ENCODE measurements at places on chromosomes 5 and 9.
A peak's percentile ranks its signal among the peaks of the same experiment; 100 is the strongest.

GRCh38 chr9:69012696-69013381 is 1.1 kb downstream of the PRKACG start:
- no peak for DNase-seq

GRCh38 chr5:22693121-22693520 is 160.0 kb downstream of the CDH12 start:
- no peak for DNase-seq

DNA sequence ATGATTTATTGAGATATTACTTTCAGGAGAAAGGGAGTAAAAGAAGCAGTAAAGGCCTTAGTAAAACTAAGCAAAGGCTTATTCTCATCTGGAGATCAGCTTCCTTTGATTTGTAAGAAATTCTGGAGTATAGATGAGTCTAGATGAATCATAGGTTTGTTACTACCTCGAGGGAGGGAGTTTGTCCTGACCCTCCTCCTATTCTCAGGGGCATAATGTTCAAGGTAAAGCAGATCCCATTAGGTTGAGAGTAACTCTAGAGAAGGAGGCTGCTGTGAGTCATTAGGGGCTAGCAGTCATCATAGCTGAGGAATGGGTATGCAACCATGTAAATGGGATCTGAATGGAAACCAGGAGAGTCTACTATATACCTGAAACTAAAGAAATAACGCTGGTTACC is 155.5 kb upstream of the MOCS2 start:
- DNase-seq, result no peak

- no peak for DNase-seq
These were observed 803.8 kb upstream of the ZNF608 start for GRCh38 chr5:125550274-125550673.

DNA sequence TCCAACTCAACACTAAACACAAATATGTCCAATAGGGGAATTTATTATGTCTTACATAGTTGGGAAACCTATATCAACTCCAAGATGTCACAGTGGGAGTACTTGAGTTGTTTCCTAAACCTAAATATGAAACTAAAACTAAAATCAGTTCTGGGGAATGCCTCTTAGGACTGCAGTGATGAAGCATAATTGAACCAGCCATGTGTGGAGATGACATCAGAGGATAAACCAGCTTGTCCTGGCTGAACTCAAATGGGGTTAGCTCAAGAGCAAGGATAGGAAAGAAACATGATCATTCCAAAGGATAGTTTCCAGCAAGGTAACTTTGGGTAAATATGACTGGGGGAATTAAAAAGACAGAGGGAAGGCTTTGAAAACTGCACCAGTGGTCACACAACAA is 88.9 kb upstream of the PLPPR1 start:
- DNase-seq, result no peak

DNA sequence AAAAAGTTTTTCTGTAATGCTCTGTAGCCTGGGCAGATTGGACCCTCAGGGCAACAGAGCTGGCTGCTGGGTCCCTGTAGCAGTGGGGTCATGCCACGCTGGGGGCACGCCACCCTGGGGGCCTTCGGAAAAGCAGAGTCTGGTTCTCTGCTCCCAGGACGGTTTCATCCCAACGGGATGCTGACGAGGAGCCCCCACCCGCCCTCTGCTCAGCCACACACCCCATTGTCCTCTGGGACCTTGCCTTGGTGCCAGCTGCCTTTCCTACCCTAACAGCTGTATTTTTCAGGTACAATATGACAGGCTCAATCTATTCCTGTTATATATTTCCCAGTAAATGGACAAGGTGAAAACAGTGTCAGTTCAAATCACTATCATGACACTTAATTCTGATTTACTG is 29.0 kb upstream of the MVB12B start:
- DNase-seq, result no peak

DNA sequence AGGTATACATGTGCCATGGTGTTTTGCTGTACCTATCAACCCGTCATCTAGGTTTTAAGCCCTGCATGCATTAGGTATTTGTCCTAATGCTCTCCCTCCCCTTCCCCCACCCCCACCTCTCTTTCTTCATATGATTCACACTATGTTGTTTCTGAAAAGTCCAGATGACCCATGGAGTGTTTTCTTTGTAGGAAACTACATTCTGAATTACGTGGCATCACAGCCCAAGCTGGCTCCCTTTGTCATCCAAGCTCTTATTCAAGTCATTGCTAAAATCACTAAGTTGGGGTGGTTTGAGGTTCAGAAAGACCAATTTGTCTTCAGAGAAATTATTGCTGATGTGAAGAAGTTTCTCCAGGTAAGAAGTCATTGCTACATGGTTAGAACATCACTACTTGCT is 30.4 kb downstream of the RANBP17 start:
- no peak for DNase-seq

DNA sequence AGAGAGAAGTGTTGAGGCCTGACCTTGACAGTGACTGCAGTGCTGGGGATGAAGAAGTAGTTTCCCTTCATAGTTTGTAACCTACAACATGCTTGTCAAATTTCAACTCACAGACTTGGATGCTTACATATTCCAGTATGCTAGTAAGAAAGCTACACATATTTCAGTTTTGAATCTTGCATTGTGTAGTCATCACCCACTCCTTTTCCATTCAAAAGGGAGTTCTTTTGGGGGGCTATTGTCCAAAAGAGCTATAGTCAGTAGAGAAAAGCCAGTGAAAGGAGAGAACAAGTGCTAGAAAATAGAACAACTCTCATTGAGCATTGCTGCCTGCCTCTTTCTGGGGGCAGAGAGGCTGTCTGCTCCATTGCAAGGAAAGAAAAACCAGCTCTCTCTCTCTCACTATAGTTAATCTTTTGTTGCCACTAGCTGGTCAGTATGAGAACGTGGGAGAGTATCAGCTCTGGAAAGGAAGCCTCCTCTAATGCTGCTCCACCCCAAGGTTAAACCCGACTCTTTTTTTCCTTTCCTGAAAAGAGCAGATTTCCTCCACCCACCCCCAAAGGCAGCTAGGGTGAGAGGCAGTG is 7.3 kb downstream of the ASTN2 start:
- no peak for DNase-seq

DNA sequence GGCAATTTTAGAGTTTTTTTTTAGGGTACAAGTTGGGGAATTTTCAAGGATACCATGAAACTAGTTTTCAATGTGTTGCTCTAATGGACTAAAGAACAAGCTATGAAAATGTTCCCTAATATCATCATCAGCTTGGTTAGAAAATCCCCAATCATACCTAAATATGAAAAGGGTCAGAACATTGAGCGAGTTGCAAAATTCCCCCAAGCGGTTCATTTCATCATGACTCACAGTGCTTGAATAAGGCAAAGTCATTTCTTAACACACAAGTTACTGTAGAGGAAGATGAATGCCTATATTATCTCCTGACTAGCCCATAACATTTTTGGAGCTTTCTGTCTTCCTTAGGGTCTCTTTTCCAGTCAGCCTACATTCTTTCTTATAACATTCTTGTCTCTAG is 62.7 kb downstream of the ST8SIA4 start:
- DNase-seq, result no peak

DNA sequence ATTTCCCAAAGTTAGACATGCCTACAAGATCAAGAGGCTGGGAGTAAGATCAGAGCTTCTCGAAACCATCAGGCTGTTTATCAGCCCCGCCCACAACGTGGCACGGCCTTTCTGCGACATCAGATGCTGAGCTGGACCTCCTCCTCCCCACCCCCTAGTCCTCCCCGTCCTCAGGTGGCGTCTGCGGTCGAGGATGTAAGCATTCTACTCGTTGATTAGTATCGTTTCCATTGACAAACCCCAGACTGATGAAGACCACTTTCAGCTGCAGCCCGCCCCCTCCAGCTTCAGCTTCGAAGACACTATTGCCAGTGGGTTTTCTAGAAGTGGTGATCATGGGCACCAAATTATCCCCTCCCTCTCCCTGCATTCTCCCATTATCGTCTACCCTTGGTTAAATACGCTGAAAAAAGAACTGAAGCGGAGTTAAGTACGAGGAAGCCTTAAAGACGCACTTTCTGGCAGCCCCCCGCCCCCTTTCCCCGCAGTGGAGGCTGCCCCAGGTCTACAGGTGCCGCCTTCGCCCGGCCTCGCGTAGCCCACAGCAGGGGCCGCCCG is 1.1 kb downstream of the PPIC start:
- DNase-seq, result no peak

DNA sequence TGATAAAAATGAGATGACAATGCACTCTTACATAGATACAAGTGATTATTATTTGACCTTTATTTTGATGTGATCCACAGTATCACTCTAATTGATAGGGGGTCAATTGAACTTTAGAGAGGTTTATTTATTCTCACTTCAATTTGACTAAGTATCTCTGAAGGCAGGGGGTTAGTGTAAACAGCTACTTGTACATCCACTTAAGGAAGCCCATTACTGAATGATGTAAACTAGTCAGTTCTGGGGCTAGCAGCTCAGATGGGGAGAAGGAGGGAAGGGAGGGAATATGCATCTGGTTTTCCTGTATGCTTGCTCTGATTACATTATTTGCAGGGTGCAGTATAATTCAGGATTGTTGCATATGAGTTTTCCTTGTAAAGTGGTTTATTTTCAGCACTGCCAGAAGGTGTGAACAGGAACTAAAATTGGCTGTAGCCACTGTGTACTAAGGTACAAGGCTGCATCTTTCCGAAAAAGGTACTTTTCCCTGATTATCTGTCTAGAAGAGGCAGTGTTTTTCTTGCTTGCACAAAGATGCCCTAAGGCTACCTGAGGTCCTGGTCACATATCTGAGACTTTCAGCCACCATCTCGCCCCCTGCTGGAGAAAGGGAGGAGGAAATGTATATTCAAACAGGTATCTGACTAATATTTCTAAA is 51.2 kb downstream of the MRPS27 start:
- DNase-seq, result peak; percentile 20

DNA sequence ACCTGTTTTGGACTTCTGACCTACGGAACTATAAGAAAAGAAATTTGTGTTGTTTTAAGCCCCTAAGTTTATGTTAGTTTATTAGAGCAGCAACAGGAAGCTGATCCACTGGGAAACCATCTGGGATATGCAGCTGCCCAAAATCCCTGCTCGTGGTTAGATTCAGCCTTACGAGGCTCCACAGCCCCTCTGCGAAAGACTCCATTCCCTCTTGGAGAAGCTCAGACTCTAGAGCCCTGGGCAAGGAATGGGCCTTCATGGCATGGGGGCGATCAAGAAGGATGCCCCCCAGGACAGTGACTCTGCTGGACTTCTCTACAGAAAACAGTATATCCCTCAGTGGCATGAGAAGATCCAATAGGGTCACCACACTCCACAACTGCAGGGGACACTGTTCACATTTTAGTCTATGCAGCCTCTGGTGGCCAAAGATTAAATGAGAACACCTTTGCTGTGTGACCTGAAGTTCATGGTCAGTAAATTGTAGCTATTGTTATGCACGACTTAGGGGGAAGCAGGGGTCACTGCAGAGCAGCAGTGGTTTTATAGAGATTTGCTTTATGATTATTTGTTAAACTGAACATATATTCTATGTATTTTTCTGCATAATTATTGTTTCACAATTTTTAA is 21.1 kb downstream of the IRF1 start:
- DNase-seq, result no peak

- no peak for DNase-seq
These were observed 1193.5 kb downstream of the DTWD2 start for GRCh38 chr5:117794847-117795246.

- no peak for DNase-seq
These were observed 481.6 kb downstream of the SPATA31A7 start for GRCh38 chr9:61671276-61671973.

GRCh38 chr9:7165331-7165975 is 407.7 kb downstream of the KDM4C start:
- no peak for DNase-seq

- no peak for DNase-seq
These were observed 157.9 kb downstream of the RMI1 start for GRCh38 chr9:84138541-84138940.

Data from stimulated activated CD4-positive, alpha-beta T cell treated with anti-CD3 and anti-CD28 coated beads, Interleukin-1b, Interleukin-23, amount 100 ng/mL, for 1 hour (primary cell).